ENCODE measurements at places on chromosomes 1 and 21.

- DNase-seq, result no peak
Observed at GRCh38 chr1:246005067-246005466, 502.0 kb downstream of the SMYD3 start.

DNA sequence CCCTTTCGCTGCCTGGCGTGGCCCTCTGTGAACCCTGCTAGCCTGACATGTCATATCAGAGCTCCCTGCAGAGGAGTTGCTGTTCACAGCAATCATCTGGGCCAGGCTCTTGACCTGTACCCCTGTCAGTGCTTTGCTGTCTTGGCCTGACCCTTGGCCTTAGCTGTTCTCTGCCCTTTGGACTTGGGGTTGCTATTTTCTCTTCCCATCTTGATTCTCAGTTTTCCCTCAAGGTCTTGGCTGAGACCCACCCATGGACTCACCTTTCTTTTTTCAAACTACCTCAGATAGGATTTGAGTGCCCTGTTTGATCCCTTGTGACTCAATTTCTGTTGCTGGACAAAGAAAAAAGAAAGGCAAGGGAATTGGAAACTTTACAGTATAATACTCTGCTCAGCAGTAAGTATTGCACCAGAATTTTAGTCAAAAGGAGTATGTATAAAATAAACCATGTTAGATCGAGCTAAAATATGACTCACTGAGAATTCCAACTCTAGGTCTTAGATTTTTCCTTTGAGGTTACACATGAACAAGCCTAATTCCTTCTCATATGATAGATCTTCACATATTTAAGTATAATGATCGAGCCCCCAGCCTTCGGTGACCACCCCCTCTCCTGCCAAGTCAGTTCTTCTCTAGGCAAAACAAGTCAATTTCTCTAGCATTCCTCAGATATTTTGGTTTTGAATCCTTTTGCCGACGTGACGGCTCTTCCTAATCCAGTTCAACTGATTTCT lies 110.5 kb downstream of the NGF start:
- DNase-seq, result no peak

- DNase-seq, result no peak
Observed at GRCh38 chr1:243286409-243287122, 30.7 kb downstream of the SDCCAG8 start.

- no peak for DNase-seq
Observed at GRCh38 chr1:210447456-210448057, 118.9 kb downstream of the HHAT start.

GRCh38 chr1:106366627-106367319 lies 689.7 kb upstream of the PRMT6 start:
- no peak for DNase-seq

- DNase-seq, result no peak
Observed at GRCh38 chr21:39644062-39644560, 31.4 kb downstream of the B3GALT5 start.

DNA sequence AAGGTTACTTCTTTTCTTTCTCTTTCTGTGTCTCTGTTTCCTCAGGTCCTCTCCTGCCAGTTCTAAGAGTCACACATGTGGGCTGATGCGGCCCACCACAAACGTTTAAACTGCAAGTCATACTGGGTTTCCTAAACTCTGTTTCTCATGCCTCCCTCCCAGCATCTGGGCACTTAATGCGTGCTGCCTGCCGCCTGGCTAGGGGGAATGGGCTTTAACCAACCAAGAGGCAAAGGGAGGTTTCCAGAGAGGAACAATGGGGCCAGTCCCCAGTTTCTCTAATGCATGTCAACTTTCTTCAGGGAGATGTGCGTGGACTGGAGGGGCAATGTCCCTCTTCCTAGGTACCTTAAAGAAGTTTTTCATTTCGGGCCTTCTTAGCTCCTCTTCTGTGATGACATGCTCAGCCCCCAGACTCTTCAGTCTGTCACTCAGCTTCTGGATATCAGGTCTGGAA lies 19.9 kb upstream of the SRSF4 start:
- no peak for DNase-seq

DNA sequence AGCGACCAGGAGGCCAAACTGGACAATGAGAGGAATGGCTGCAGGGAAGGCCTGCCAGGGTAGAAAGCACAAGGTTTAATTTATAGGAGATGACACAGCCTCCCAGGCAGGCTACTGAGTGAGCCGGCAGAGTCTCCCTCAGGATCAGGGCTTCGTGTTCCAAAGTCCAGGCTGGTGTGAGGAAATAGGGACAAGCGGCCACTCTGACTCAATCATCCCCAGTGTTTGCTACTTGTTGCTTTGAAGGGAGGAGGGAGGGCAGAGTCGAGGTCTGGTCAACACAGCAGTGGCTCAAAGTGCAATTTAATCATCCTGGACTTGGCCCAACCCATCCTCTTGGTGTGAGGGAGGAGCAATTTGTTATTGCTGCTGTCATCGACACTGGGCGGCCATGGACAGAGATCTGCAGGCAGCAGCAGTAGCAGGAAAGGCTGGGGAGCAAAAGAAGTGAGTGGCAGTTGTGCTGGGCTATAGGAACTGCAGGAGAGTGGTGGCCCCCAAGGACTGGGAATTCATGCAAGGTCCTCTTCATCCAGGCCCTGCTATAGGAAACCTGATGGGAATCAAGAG lies 27.5 kb downstream of the TBX15 start:
- DNase-seq, result no peak

DNA sequence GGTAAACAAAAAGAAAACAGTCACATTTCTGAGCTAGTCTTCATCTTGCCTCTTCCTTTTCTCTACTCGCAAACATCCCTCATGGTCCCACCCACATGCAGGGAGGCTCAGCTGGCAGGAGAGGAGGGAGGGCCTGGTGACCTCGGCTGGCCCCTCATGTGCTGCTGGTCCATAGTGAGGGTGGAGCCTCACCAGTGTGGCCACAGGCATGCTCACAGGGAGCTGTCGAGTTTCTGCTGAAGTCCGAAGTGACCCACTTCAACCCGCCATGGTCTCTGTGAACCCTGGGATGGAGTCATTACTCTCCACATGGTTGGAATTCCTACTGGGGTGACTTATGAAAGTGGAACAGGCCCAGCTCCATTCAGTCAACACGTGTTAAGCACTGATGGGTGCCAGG lies 253.4 kb downstream of the RHOU start:
- DNase-seq, result no peak

DNA sequence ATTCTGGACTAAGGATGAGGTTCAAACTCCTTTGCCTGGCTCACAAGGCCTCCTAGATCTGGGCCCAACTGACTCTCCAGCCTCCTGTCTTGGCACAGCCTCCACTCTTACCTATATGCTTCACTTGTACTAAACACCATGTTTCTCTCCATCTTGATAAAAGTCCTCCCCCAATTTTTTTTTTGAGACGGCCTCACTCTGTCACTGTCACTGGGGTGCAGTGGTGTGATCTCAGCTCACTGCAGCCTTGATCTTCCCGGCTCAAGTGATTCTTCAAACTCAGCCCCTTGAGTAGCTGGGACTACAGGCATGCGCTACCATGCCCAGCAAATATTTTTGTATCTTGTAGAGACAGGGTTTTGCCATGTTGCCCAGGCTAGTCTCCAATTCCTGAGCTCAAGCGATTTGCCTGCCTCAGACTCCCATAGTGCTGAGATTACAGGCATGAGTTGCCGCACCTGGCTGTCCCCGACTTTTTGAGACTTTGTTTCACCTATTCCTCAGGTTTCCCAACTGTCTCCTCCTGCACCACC lies 39.7 kb downstream of the CD34 start:
- DNase-seq, result no peak

GRCh38 chr1:111507411-111508201 lies 4.2 kb upstream of the ADORA3 start:
- DNase-seq, result peak; percentile 30

- no peak for DNase-seq
Observed at GRCh38 chr1:230231774-230232145, 164.7 kb downstream of the GALNT2 start.

DNA sequence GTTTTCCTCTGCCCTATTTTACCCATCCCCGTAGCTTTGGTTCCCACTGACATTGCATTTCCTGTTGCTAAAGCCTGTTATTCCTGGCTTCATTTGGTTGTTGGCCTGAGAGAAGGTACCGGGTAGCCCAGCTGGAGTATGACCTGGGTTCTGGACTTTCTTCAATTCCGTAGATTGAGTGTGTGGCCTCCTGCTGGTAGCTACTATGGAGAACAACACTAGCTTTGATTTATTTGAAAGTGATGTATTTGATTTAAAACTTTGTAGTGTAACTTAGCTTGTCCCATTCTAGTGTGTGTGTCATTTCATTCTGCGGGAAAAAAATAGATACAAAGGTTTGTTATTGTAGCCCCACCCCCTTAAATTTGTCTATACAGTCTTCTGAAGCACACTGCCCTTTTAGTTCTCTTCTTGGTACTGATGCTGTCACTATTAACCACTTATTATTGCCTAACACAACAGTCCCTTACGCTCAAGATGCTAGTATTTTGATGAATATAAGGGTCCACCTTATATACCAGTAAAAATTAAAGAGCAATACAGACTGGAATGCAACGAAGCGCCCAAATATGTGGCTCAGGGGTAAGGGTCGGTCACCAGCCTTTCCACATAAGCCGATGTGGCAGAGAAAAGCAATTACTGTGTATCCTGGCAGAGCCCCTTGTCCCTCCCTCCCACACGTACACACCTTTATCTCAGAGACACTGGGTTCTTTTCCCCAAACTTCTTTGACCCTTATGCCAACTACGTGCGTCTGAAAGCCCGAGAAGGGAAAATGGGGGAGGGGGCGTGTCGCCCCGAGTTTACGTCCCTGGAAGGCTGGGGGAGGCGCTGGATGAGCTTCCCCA lies 643 bp upstream of the MOV10 start:
- no peak for DNase-seq

DNA sequence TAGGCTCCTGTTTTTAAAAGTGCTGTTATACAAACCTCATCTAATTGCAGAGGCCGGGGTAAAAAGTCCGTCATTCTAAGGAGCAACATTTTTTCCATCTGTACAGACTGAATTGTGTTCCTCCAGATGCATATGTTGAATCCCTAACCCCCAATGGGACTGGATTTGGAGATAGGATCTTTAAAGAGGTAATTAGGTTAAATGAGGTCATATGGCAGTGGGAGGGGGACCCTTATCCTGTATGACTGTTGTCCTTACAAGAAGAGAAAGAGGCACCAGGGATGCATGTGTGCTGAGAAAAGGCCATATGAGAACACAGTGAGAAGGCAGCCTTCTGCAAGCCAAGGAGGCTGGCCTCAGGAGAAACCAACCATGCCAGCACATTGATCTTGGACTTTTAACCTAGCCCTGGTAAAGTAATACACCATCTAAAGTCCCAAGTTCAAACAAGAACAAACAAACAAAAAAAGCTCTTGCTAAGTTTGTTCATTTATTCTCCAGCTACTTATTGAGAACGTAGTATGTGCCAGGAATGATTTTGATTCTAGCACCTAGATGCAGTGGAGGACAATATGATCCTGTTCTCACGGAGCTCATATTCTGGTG lies 352.4 kb downstream of the NTNG1 start:
- DNase-seq, result no peak

GRCh38 chr1:94504601-94505000 lies 37.0 kb downstream of the F3 start:
- no peak for DNase-seq

- no peak for DNase-seq
Observed at GRCh38 chr1:185433667-185434066, 116.6 kb upstream of the IVNS1ABP start.

GRCh38 chr1:5688081-5689077 lies 303.8 kb downstream of the NPHP4 start:
- DNase-seq, result no peak

GRCh38 chr21:26057477-26058170 lies 112.9 kb downstream of the APP start:
- no peak for DNase-seq

GRCh38 chr21:45554477-45555175 lies 12.4 kb upstream of the SLC19A1 start:
- DNase-seq, result peak; percentile 87

DNA sequence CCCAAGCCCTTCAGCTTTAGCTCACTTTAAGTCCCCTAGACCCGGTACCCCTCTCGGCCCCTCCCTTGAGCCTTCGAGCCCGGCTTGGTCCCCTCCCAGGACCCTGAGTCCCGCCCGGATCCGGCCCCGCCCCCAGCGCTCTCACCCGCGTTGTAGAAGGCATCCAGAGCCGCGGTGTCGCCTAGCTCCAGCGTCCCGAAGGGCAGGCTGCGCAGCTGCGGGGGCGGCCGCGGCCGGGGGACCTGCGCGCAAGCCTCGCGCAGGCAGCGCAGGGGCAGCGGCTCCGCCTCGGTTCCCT lies 699 bp downstream of the MAP3K6 start:
- DNase-seq, result peak; percentile 71

DNA sequence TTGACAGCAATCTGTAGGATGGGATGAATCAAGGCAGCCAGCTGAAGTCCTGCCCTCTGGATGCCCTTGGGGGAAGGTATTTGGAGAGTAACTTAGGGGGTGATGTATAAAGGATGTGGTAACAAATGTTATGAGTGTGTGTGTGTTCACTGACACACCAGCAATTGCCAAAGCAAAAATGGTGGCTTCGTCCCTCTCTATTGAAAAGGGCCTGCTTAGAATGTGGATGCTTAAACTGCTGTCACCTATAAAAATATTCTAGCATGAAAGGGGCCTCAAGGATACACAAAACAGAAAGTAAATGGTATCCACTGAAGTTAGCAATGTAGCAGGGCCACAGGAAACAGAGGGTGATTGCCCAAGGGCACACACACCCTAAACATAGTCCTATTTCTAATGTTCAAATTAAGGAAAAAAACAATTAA lies 15.1 kb upstream of the AIM2 start:
- no peak for DNase-seq

GRCh38 chr1:109392037-109392787 lies 5.5 kb downstream of the SORT1 start:
- no peak for DNase-seq

GRCh38 chr1:248804771-248805681 lies 20.7 kb downstream of the SH3BP5L start:
- no peak for DNase-seq

- DNase-seq, result no peak
Observed at GRCh38 chr1:196309386-196309785, 298.9 kb downstream of the KCNT2 start.

DNA sequence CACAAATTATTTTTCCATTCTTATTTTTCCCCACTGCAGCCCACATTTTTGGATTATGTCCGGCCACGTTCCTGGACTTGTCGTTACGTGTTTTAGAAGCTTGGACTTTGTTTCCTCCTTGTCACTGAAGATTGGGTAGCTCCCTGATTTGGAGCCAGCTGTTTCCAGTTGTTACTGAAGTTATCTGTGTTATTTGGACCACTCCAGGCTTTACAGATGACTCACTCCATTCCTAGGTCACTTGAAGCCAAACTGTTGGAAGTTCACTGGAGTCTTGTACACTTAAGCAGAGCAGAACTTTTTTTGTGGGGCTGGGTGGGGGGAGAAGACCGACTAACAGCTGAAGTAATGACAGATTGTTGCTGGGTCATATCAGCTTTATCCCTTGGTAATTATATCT lies 12.2 kb upstream of the AXDND1 start:
- DNase-seq, result no peak

DNA sequence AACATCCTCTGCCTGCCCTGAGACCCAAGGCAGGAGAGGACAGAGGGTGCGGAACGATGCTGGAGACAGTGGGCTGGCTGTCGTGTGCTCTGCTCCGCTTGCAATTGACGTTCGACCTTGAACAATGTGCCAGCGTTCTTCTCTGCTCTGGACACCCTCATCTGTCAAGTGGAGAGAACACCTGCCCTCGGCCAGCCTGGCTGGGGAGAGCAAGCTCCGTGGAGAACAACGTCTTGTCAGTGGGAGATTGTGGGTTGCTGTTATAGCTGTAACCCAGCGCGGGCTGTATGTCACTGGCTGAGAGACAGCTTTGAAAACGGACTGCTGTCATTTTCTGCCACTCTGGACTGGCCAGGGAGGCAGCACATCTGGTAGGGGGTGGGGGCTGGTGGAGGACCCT lies 14.7 kb downstream of the KIAA1614 start:
- no peak for DNase-seq

GRCh38 chr1:173445164-173445563 lies 32.0 kb upstream of the PRDX6 start:
- DNase-seq, result no peak

All from stimulated activated CD4-positive, alpha-beta T cell treated with anti-CD3 and anti-CD28 coated beads, Interleukin-12 subunit alpha, Interleukin-12 subunit beta, amount 100 ng/mL, for 4 hours (primary cell).